Stimulated activated CD4-positive, alpha-beta T cell treated with anti-CD3 and anti-CD28 coated beads, TNF-alpha, amount 100 ng/mL, for 1 hour (primary cell): ENCODE measurements at places on chromosomes 5 and 9.

DNA sequence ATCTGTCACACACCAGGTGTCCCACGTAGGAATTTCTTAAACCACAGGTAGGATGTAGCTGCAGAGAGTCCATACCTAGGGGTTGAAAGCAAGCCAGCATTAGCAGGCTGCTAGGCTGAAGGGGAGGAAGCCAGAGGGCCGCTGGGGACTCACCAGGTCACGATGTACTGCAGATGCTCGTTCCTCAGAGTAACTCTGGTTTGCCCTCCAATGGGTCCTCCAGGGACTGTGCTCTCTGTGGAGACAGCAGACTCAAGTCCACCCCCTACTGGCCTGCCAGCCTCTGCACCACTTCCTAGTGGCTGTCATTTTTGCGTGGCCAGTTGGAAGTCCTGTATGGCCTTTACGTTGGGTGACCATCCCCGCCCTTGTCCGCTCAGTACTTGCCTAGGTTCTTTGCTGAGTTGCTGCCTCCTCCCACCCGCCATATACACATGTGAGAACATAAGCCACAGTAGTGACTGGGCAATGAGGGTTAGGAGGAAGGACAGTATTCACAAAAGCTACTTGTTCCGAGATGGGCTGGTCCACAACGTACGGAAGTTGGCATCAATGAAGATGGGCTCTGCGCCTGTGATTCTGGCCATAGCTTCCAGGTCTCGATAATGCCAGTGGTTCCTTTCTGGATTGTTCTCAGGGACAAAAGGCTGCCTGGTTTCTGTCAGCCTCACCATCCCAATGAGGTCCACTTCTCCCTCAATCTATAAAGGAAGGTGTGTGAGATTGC lies 4.1 kb downstream of the RPL7A start:
- DNase-seq: no peak

DNA sequence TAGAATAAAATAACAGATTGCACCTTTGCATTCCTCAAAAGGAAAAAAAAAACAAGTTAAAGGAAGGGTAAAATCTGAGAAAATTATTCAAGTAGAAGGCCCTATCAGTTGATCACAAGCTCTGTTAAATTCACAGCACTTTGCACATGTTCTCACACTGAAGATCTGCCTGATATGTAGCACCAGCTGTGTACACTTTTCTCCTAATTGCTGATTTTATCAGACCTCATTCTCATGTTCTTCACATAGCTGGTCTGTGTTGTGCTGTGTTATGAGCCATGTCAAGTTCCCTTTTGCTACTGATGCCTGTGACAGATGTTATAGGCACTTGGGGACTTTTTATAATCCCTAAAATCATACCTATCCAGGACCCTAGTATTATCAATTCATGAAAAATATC lies 390.4 kb upstream of the PRR16 start:
- no peak for DNase-seq

DNA sequence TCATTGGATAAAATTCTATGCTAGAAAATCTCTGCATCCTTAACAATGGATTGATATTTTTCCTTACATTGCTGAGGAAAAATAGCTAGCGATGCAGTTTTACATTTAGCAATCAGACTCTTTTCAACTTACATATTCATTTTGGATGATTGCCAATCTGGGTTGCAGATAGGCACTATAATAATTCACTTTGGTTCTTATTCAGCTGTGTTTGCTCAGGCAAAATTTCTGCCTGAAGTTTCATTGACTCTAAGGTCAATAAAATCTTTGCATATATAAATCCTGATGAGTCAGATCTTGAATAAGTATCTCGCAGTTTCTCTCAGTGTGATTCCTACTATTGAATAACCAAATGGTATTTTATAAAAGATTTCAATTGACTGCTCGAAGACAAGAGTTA lies 1105.8 kb downstream of the CDH18 start:
- no peak for DNase-seq

DNA sequence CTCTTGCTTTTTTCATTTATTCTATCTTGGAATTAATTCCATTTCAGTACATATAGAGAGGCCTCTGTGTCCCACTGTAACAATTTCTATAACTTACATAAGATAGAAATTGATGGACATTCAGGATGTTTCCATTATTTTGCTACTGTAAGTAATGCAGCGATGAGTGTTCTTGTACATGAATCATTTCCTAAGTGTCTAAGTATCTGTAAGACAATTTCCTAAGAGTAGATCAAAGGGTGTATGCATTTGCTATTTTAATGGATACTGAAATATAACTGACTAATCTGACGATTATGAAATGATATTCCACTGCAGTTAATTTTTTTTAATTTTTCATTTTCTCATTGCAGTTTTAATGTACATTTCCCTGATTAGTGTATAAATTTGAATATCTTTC lies 23.0 kb upstream of the RBM22 start:
- DNase-seq: no peak

- DNase-seq: no peak
Observed at GRCh38 chr9:23938908-23939307, 112.9 kb upstream of the ELAVL2 start.
